ENCODE measurements at places on chromosomes 5 and 9.

DNA sequence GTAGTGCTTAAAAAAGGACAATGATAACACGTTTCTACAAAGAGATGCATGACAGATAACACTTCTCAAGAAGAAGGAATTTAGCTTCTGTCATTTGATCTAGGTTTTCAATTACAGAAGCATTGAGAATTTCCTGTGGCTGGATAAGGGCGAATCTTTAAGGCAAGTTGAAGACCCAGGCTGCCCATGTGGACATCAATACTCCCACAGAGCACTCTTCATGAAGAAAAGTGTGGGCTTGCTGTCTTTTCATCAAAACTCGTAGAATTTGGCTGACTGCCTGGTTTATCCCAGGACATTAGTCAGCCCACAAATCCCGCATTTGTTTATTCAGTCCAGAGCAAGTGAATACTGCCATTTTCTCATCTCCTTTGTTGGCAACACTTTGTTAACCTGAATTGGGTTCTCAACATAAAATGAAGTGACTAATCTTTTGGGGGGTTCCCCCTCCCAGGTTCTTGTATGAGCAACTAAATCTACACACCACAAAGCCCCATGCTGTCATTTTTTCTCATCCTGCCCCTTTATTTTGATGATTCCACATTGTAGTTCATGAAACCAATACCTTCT lies 43.4 kb upstream of the CDKN2B start:
- no peak for DNase-seq

DNA sequence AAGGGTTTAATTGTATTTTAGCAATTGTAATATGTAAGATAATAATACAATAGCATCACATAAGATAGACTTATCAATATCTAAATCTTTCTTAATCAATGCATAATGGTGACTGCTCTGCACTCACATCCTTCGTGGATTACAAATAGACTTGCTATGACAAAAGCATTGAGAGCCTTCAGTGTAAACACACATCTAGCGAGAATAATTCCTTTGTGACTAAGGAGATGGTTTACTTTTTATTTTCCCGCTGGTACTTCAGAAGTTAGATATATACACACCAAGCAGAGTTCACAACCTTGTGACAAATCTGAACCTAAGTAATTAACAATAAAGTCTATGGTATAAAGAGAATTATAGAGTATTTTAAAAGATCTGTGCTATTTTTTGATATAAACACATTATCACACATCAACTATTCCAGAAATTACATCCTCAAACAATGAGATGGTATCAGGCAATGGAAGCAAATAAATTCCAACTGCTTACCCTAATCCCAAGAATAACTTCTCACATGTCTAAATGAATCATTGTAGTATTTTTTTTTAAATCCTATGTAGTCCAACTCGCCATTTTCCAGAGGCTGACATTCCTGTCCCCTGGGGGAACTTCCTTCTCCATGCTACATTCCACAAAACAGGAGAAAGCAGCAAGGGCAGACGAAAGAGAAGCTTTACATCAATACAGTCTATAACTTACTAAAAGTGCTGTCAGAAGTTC lies 51.2 kb downstream of the MAPKAP1 start:
- DNase-seq = no peak

- DNase-seq = no peak
These were observed 1184.8 kb downstream of the DTWD2 start for GRCh38 chr5:117803533-117803932.

- no peak for DNase-seq
These were observed 518 bp downstream of the UBE2B start for GRCh38 chr5:134371834-134372340.

DNA sequence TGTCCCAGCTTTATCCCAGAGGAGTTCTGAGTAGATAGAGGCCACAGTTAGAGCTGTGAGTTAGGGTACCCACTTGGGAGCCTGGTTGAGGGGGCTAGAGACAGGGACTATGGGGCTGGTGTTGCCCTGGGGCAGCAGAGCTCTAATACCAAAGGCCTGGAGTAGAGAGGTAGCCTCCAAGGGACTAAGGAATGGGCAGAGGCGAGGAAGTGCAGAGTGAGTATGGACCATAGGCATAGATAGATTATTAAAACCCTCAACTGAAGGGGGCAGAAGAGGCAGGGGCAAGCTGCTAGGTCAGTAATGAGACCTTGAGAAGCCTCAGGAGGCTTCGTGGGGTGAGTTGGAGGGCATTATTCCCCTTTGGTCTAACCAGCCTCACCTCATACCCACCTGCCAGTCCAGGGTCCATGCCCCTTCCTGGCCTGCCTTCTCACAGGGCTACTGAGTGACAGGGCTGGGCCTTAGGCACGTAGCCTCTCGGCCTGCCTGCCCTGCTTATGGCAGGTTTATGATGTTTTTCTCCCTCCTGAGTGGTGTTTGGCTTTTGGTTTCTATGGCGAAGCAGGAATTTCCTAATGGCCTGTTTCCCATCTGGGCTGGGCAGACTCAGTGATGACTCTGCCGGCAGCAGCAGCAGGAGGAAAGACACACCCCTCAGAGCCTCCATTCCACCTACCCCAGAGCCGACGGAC lies 8.0 kb downstream of the PDLIM4 start:
- DNase-seq = no peak

DNA sequence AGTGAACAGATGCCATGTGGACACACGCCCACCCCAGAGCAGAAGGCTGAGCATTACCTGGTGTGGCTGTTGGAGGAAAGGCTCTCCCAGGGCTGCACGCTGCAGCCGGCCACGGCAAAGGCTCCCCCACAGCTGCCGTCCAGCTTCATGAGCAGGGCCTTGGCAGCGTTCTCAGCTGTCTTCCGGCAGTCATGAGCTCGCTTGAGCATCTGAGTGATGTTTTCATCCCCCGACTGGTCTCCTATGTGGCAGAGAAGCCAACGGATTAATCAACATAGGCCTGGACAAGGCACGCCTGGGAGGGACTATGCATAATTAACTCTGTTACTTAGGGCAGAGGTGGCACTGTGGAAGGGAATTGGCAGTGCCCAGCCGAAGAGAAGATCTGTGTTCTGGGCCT lies 87.3 kb downstream of the DCP2 start:
- no peak for DNase-seq

GRCh38 chr5:132464156-132464939 lies 26.2 kb downstream of the IRF1 start:
- no peak for DNase-seq

DNA sequence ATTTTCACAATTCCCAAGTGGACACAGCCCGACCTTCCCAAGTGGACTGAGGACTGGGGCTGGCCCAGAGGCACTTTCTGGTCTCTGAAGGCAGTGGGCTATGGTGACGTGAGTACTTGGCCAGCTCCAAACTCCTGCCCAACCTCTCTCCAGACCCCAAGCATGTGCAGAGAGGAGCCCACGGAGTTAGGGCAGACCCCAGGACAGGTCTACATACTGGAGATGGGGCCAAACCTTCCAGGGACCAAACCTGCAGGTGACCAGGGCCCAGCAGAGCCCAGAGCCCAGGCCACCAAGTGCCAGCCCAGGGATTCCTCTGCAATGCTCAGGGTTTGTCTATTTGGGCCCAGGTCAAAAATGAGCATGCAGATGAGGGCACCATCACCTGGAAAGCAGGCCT lies 15.3 kb downstream of the BRD3 start:
- DNase-seq = no peak

DNA sequence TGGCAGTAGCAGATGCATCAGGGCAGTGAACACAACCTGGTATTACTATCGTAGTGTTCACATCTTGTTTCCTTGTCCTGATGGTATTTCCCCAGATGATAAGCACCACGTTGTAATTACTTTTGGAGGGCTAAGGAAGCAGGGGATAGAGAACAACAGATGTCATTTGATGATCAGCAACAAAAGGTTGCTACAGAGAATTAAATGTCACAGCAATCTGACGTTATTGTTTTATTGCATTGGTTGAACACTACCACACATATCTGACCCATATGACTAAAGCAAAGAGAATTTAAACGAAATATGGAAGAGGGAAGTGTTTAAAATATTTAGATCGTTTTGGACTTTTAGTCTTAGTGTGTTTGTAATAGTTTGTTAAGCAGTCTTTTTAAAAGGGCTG lies 408.3 kb downstream of the SH3GL2 start:
- no peak for DNase-seq

DNA sequence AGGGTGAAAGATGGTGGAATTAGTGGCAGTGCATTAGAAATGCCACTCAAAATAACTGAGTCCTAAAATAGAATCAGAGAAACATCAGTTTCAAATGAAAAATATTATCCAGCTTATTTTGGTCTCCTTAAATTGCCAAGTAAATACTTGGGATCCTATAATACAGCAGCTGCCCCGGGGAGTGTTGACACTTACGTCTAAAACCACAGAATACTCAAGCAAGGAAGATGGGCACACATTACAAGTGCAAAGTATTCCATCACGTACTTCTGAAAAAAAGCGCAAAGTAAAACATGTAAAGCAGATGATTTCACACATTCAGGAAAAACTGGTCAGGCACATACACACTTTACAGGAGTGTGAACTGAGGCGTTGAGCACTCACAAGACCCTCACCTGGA lies 2.4 kb upstream of the ARHGEF37 start:
- DNase-seq = peak; percentile 48

GRCh38 chr5:97618721-97619120 lies 435.7 kb upstream of the RIOK2 start:
- DNase-seq = no peak

DNA sequence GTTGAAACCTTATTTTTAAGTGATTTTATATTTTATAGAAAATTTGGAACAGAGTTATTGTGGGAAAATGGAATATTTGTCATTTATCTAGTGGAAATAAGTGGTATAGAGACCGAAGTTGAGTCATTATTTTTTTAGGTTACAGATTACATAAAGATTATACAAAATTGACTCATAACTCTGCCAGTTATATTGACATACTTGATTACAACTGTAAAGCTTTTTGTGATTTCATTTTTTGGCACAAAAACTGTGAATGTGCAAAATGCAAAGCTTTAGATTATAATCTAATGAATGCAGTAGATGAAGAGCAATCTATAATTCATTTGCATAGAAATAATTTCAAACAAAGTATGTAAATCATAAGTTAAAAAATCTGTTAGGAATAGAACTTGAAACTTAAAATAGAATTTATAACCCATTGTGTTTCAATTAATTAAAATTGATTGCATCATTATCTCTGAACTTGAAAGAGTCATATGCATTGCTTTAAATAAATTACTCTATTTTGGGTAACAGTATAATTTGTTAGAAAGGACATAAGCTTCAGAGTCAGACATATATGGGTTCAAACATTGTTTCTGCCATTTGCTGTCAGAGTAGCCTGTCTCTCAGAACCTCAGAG lies 280.4 kb downstream of the FER start:
- DNase-seq = no peak

GRCh38 chr5:159519365-159519764 lies 189.1 kb upstream of the IL12B start:
- no peak for DNase-seq

DNA sequence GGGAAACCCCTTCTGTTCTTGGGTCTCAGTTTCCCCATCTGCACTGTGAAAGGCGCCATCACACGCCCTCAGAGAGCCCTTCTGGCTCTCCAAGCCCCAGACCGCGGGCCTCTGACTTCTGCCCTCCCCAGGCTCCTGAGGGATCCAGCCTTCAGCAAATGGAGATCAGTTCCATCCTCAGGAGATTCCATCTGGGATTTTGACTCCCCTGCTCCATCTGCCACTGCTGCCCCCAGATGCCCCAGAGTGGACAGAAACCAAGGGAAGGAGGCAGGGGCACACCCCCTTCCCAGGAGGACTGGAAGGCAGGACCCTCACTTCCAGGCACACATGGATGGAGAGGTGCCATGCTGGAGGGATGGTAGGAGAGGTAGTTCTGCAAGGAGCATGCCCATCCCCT lies 18.7 kb upstream of the RPS14 start:
- DNase-seq = no peak

DNA sequence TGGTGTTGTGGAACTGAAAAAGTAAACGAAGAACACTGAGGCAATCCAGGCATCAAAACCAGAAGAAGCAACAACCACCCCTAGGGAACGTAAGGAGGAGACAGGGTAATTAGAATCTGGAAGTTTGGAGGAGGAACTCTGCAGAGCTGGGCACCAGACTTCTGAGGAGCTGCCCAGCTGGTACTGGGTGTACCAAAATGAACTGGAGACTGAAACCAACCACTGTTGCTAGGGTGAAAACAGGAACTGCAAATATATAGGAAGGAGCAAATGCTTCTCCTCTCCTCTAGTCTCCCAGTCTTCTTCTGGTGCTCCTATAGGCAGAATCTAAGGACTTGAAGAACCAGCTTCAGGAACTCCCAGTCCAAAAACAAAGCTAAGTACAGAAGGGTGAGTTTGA lies 189.8 kb downstream of the ELAVL2 start:
- no peak for DNase-seq

DNA sequence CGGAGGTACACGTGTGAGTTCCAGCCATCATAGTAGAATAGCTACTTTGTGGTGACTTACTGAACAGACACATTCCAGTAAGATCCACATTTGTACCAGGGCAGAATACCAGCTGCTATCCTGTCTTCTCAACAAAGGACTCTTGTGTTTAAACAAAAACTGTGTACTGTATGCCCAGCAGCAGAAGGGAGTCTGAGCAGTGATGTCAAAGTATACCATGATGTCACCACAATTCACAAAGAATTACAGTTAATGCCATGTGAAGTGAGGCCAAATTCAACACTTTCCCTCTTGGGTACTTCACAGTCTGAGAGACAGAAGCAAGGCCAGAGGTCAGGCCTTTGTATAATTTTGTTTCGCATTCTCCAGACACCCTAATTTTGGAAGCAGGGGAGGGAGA lies 137.0 kb downstream of the ADAMTSL1 start:
- peak; percentile 13 for DNase-seq

DNA sequence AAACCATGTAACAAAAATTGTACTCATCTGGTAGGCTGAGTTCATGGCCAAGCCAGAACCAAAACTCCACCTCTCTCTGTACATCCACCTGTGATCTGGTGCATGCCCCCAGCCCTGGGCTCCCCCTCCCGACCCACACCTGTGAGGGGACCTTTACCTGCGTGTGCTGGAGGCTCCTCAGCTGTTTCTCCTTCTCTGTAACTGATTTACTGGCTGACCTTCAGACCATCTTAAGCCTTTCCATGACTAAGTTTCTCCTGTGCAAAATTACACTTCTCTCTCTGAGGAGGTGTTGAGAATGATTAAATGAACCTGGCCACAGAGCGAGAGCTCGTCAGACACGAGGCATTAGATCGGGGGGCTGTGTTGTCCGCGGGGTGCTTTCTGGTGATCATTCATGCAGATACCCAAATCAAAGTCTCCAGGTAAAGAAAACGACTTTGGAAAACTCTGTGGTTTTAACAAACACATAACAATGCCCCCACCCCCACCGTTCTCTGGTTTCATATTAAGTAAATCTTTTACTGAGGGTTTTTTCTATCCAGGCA lies 136.4 kb downstream of the SEMA5A start:
- no peak for DNase-seq

DNA sequence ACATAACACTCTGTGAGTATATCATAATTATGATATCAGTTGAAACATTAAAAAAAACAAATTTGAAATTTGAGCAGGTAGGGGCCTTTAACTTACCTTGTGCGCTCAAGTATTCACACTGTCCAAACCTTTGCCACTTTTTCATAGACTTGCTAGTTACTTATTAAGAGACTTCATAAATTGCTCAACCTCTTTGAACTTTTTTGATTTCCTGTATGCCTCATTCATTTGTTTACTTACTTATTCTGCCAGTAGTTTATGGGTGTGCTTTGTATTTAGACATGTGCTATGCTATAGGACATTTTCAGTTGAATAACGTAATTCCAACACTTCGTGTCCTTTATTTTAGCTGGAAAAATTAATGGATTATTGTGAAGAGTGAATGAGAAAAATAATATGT lies 204.8 kb downstream of the HCN1 start:
- no peak for DNase-seq
